ENCODE measurements at places on chromosomes 13 and 19.
A peak's percentile ranks its signal among the peaks of the same experiment; 100 is the strongest.

DNA sequence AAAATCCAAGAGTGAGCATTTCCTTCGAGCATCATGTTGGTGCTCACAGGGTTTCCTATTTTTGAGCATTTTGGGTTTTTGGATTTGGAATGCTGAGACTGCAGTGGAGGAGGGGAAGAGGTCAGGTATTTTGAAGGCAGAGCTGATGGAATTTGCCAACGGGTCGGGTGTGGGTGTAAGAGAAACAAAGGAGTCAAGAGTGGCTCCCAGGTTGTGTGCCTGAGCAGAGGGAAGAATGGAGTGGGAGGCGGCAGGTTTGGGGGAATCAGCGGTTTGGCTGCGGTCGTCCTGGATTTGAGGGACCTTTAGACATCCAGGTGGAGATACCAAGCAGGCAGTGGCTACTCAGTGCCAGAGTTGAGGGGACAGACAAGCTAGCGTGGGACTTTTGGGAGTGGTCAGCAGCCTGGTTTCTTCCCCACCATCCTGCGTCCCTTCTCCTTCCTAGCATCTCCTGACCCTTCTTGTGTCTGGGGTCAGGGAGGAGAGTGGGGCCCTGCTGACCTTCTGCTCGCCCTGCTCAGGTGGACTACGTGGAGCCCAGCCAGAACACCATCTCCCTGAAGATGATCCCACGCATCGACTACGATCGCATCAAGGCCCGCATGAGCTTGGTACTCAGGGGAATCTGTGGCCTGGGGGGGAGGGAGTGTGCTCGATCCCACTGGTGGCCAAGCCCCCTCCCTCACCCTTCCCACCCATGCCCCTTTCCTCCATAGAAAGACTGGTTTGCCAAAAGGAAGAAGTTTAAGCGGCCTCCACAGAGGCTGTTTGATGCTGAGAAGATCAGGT lies 14.5 kb upstream of the TIMM50 start:
- no peak for DNase-seq

- no peak for DNase-seq
These were observed 159.6 kb downstream of the FOXO1 start for GRCh38 chr13:40506592-40507446.

GRCh38 chr19:21604351-21604926 lies 99.0 kb downstream of the ZNF429 start:
- DNase-seq, result peak; percentile 8

GRCh38 chr19:10520652-10521318 lies 3.5 kb upstream of the S1PR5 start:
- no peak for DNase-seq

GRCh38 chr19:30647891-30648720 lies 275.9 kb downstream of the ZNF536 start:
- DNase-seq, result no peak
